ENCODE measurements at places on chromosomes 1 and 21.
A peak's percentile ranks its signal among the peaks of the same experiment; 100 is the strongest.

DNA sequence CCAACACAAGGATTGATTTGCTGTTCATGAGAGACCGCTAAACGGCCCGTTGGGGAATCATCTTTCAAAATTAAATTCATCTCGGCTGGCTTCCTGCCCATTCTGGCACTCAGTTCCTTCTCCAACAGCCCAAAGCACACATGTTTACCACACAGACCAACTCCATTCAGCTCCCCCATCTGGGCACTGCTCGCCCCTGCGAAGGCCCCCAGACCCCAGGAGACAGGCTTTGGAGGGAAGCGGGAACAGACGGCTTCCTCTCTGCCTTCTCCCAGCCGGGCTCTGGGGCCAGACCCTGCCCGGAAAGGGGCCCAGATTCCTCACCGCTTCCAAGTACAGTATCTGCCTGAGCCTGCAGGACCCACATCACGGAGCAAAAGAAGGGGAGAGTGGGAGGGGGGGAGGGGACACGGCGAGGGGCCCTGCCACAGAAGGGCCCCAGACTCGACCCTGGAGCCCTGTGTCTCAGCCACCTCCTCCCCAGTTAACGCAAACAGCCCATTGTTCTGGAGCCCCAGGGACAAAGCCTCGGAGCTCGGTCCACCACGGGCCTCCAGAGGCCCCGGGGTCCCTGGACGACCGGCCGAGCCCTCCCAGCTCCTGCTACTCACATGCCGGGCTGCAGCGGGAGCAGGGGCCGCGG, 660 bp downstream of the MEGF6 start:
- no peak for DNase-seq

GRCh38 chr1:31939484-31940329, 1.5 kb upstream of the PTP4A2 start:
- peak; percentile 57 for DNase-seq

DNA sequence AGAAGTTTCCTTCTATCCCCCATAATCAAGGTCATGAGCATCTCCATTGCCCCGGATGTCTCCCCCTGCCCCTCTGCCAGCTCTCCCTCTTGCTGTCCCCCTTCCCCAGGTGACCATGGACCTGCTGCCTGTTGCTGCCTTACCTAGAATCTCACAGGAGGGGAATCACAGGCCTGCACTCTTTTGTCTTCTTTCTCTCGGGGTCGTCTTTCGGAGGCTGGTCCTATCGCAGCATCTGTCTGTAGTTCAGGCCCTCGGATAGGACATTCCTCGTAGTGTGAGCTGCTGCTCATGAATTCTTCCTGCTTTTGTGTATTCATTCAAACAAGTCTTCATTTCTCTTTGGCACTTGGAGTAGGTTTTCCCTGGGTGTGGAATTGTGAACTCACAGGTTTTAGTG, 39.9 kb upstream of the ACTRT2 start:
- DNase-seq, result no peak

- no peak for DNase-seq
Observed at GRCh38 chr21:34997294-34997693, 51.8 kb downstream of the RUNX1 start.

- DNase-seq, result no peak
Observed at GRCh38 chr1:91819038-91819788, 66.7 kb downstream of the TGFBR3 start.

GRCh38 chr1:247291161-247291560, 35.3 kb downstream of the VN1R5 start:
- no peak for DNase-seq

Measured in stimulated activated CD8-positive, alpha-beta memory T cell treated with anti-CD3 and anti-CD28 coated beads, Interleukin-2, amount 100 ng/mL, for 1 hour (primary cell).